ENCODE measurements at places on chromosomes 4 and X.

DNA sequence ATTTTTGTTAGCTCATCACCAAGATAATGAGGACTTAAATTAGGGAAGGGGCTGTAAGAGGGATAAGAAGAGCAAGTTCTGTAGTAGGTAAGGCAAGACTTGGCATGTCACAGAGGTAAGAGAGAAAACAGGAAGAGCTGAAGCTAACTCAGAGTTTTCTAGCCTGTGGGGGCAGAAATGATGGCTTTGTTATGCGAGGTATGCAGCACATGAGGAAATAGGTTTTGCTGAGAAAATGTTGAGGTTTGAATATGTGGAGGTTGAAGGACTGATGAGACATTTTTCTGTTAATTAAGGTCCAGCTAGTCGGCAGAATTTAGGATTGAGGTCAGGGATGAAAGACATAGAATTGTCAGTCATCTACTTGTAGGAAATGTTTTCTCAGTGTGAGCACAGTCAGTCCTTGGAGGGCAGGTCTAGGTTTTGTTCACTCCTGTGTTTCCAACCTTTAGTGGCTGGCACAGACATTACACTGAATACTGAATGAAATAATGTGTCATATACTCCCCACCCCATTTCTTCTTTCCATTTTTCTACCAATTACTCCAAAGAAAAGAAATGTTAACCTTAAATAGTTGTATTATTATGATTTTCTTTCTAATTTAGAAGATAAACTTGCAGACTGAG is 154.0 kb upstream of the AADAT start:
- no peak for DNase-seq

- no peak for DNase-seq
Measured at GRCh38 chrX:39117101-39117500, 315.8 kb downstream of the MID1IP1 start.

- DNase-seq, result no peak
Measured at GRCh38 chr4:85548116-85548515, 73.2 kb downstream of the ARHGAP24 start.

DNA sequence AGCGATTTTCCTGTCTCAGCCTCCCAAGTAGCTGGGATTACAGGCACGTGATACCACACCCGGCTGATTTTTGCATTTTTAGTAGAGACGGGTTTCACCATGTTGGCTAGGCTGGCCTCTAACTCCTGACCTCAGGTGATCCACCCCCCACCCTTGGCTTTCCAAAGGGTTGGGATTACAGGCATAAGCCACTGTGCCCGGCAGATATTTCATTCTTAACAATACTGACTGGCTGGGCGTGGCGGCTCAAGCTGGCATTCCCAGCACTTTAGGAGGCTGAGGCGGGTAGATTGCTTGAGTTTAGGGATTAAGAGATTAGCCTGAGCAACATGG is 1.3 kb downstream of the PQBP1 start:
- no peak for DNase-seq

DNA sequence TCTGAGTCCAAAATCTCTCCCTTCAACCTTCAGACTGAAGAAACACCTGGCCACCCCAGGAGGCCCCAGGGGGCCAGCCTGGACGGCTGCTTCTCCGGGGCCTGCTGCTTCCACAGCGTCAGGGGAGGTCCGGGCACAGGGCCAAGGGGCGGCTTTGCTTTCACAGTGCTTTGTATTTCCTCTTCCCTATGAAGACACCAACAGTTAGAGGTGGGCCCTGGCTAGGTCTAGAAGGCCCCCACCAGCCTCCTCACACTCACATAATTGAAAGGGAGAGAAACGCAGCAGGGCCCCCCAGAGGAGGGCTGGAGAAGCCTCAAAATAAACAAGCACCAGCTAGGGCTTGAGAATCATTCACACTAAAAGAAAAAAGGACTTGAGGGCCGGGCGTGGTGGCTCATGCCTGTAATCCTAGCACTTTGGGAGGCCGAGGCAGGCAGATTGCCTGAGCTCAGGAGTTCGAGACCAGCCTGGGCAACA is 17.8 kb downstream of the SCD5 start:
- DNase-seq, result no peak

DNA sequence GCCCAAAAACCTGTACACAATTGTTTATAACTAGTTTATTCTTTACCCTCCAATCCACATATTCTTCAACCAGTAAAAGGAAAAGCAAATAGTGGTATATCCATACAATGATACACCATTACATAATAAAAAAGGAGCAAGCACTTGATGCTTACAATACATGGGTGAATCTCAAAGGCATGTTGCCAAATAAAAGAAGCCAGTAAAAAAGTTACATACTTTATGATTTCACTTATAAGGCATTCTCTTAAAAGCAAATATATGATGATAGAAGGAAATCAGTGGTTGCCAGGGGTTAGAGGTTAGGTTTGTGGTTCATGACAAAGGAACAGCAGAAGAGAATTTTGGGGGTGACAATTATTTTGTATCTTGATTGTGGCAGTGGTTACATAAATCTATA is 896.1 kb upstream of the LCORL start:
- DNase-seq, result no peak

DNA sequence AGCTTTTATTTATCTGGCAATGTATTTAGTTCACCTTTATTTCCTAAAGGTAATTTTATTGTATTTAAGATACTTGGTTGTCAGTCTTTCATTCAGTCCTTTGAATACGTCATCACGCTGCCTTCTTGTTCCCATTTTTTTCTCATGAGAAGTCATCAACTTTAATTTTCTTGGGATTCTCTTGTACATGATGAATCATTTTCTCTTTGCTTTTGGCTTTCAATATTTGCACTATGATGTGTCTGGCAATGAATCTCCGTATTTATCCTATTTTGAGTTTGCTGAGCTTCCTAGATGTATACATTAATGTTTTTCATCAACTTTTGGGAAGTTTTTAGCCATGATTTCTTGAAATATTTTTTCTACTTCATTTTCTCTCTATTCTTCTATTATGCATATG is 28.4 kb downstream of the CLDN2 start:
- DNase-seq, result no peak

DNA sequence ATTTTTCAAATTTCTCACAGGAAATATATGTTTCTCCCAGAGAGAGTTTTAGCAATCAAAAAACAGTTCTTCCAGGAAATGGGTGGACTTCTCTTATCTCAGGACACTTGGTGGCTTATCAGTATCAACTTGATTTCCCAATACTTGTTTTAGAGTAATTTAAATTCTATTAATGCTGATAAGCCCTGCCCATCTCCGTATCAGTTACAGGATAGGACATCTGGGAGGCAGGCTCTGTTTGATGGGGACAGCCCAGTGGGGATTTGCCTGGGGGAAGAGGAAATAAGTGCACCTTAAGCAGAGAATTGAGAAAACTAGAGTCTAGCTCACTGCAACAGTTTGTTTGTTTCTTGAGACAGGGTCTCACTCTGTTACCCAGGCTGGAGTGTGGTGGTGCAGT is 43.2 kb upstream of the PDGFRA start:
- DNase-seq, result no peak
